ENCODE measurements at places on chromosomes 16 and 17. TPM values are rescaled to one million over a fixed set of nuclear protein-coding genes. Genes with fewer than 3 reads are reported as not detected.

The CACNA1H gene
- 41.8 TPM for total RNA-seq

The HBA1 gene
- not detected for total RNA-seq

The DOC2A gene
- total RNA-seq, result 5.7 TPM

The OTOP2 gene
- total RNA-seq, result not detected

The RASL10B gene
- 20.5 TPM for total RNA-seq

The ZNF213 gene
- 13.4 TPM for total RNA-seq

The NPIPB9 gene
- 3.6 TPM for total RNA-seq

The HOXB4 gene
- 34.4 TPM for total RNA-seq

DNA sequence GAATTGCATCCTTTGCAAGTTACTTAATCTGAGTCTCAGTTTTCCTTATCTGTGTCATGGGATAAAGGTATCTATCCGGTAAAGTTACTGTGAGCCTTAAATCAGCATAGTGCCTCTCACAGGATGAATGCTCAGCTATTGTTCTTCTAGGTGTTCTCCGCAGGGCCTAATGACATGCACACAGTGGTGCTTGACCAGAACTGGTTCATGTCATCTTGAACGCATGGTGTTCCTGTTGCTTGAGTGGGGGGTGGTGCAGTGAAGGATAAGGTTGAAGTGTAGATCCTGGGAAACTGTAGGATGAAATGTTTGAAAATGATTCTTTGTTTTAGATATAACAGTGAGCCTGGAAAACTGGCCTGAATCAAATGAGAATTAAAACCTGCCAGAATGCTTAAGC lies 4.0 kb downstream of the KRT40 start:
- H3K4me1 ChIP-seq, result peaks cover 22% of the 10 kb centered on the region
- H3K36me3 ChIP-seq, result no peaks in the 10 kb centered on the region
- no peak overlapping the region for H3K27ac ChIP-seq

DNA sequence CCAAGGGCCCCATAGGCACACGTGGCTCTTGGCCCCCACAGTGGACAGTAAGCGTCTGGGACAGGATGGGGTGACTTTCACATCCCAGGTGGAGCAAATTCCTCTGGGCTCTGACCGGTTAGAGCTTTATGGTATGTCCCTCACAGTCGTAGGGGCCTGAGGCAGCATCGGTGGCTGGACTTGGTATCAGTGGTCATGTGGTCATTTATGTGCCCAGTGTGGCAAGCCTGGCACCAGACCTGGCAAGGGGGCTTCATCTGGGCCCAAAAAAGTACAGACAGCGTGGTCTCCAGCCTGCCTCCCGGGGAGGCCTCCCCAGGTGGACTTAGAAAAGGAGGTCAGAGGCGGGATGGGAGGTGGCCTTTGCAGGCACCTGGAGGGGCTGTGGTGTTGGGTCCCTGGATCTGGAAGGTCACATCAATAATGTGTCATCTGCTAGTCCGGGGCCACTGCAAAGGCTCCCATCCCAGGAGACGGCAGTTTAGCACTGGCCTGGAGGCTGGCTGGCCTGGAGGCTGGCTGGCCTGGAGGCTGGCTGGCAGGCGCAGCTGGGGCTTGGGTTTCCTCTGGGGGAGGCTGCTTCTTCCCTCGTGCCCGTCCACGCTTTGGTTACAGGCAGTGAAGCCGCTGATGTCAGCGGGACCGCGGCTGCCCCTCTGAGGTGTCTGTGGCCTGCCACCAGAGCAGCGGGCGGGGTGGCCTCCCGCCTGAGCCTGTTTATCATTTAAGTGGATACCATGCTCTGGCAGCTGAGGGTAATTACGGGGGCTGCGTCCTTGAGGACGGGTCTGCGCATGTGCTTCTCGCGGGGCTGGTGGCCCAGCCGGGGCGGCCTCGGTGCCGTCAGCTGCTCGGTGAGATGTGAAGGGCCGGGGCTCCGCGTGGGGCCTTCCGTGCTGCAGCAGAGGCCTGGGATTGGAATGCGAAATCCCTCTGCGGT lies 20.7 kb upstream of the CBX4 start:
- DNase-seq, result no peak
- H3K4me3 ChIP-seq, result no peak overlapping the region
- H3K36me3 ChIP-seq, result no peaks in the 10 kb centered on the region
- no peak overlapping the region for H3K27ac ChIP-seq
- peaks cover 17% of the 10 kb centered on the region for H3K27me3 ChIP-seq

DNA sequence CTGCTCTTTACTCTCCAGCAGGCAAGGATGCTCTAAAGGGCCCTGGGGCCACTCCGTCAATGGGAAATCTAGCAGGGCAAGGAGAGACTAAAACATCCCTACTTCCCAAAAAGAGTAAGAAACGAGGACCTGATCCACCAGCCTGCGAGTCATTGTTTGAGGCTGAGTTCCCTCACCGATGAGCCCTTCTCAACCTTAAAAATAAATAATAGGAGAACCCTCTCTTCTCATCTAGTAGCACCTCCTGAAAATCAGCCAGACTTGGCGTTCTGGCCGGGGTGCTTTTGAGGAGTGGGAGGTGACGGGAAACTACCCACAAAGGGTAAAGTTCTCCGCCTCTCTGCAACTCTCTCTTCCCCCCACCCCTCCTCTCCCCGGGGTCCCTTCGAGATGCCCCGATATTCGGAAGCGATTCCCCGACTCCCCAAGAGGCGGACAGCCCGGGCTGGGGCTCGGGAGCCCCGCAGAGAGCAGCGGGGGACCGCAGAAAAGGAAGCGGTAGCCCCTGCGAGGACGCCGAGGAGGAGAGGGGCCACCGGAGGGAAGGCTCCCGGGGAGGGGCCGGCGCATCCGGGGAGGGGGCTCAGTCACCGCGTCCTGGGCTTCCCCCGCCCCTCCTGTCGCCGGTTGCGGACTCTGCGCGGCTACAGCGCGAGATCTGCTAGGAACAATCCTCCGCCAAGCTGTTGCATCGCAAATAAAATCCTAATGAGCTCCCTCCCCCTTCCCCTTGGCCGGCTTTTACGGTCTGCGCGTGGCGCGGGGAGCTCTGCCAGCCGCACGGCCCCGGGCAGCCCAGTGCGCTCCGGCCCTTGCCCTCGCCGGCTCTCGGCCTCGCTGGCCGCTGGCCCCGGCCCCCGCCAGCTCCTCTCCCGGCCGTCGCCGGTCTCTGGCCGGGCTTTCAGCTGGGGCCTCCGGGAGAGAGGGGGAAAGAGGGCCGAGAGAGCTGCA lies 1.3 kb downstream of the HOXB9 start:
- DNase-seq, result no peak
- peaks cover 55% of the 10 kb centered on the region for H3K4me1 ChIP-seq
- H3K4me3 ChIP-seq, result peak overlapping the region; percentile 84
- H3K36me3 ChIP-seq, result peaks cover 18% of the 10 kb centered on the region
- H3K27ac ChIP-seq, result peak overlapping the region; percentile 90

- no peaks in the 10 kb centered on the region for H3K4me1 ChIP-seq
- peaks cover 18% of the 10 kb centered on the region for H3K27me3 ChIP-seq
- H3K27ac ChIP-seq, result no peak overlapping the region
- H3K36me3 ChIP-seq, result no peaks in the 10 kb centered on the region
Observed at GRCh38 chr17:1203111-1203966, 23.6 kb upstream of the ABR start.

GRCh38 chr17:74303305-74303704 lies 22.7 kb upstream of the KIF19 start:
- no peaks in the 10 kb centered on the region for H3K4me1 ChIP-seq
- H3K27ac ChIP-seq, result no peak overlapping the region
- H3K4me3 ChIP-seq, result no peak overlapping the region
- DNase-seq, result no peak

GRCh38 chr17:9907883-9908648 lies 3.0 kb upstream of the RCVRN start:
- no peaks in the 10 kb centered on the region for H3K27me3 ChIP-seq
- peaks cover 18% of the 10 kb centered on the region for H3K4me1 ChIP-seq
- H3K27ac ChIP-seq, result no peak overlapping the region
- H3K36me3 ChIP-seq, result no peaks in the 10 kb centered on the region

DNA sequence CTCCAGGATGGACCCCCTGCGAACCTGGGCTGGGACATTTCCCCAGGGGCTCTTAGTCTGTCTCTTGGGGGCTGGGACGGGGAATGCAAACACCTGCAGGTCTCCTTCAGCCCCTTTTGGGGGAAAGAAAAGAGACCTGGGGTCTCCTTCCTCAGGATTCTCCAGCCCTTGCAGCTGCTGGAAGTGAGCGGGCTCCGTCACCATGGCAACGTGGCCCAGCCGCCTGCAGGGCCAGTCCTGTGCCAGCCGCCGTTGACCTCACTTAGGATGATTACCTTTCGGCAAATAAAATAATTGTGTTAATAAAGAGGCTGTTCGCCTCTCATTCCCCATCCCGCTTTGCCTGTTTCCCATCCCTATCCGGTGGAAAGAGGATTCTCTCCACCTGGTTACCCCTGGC lies 25.7 kb downstream of the MRM1 start:
- H3K27me3 ChIP-seq, result peaks cover 22% of the 10 kb centered on the region
- H3K4me3 ChIP-seq, result no peak overlapping the region
- H3K36me3 ChIP-seq, result no peaks in the 10 kb centered on the region

- H3K27ac ChIP-seq, result no peak overlapping the region
- no peak overlapping the region for H3K4me3 ChIP-seq
- DNase-seq, result no peak
- H3K36me3 ChIP-seq, result no peaks in the 10 kb centered on the region
- H3K27me3 ChIP-seq, result no peaks in the 10 kb centered on the region
Observed at GRCh38 chr16:1708768-1709180, 2.8 kb downstream of the MAPK8IP3 start.

GRCh38 chr17:43634591-43635125 lies 27.1 kb downstream of the MEOX1 start:
- H3K27me3 ChIP-seq, result peaks cover 3% of the 10 kb centered on the region
- peaks cover 38% of the 10 kb centered on the region for H3K4me1 ChIP-seq
- H3K27ac ChIP-seq, result peak overlapping the region; percentile 87
- no peak overlapping the region for H3K4me3 ChIP-seq
- DNase-seq, result no peak

DNA sequence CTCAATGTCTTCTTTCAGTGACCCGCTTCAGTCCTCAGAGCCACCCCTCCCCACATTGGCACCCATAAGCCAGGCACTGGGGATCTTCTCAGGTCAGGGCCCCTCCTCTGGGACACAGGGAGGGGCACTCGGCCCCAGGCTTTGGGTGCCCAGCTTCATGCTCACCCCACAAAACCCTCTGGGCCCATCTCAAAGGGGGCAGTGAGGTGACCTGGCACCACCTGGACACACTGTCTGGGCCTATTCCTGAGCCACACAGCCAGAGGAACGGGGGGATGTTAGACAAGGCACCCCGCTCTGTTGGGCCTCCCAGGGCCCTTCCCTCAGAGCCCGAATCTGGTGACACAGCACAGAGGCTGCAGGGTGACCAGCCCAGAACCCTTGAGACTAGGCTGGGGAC lies 36.1 kb downstream of the TNFRSF13B start:
- H3K27ac ChIP-seq, result no peak overlapping the region
- H3K4me1 ChIP-seq, result no peaks in the 10 kb centered on the region
- H3K36me3 ChIP-seq, result no peaks in the 10 kb centered on the region
- H3K27me3 ChIP-seq, result peaks cover 9% of the 10 kb centered on the region
- no peak for DNase-seq

DNA sequence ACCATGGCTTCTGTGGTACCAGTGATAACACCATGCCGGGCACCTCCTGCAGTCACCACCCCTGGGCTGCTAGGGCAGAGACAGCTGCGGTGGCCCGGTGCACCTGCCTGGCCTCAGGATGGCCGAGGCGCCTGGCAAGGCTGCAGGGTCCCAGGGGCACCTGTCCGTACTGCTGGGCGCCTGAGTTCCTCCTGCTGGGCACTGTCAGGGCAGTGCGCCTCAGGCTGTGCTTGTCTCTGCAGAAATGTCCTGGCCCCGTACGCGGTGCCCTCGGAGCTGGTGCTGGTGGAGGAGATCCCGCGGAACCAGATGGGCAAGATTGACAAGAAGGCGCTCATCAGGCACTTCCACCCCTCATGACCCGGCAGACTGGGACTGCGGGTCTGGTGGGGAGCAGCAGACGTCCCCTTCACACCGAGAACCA lies 17.7 kb upstream of the CDH15 start:
- no peak overlapping the region for H3K27ac ChIP-seq
- H3K4me1 ChIP-seq, result peaks cover 7% of the 10 kb centered on the region
- no peak overlapping the region for H3K4me3 ChIP-seq
